Ureter (tissue), 1 donor: ENCODE measurements at places on chromosomes 3 and 15. TPM values are rescaled to one million over a fixed set of nuclear protein-coding genes. Genes with fewer than 3 reads are reported as not detected.

- DNase-seq, result no peak
Measured at GRCh38 chr3:173889596-173889995, 492.1 kb downstream of the NLGN1 start.

DNA sequence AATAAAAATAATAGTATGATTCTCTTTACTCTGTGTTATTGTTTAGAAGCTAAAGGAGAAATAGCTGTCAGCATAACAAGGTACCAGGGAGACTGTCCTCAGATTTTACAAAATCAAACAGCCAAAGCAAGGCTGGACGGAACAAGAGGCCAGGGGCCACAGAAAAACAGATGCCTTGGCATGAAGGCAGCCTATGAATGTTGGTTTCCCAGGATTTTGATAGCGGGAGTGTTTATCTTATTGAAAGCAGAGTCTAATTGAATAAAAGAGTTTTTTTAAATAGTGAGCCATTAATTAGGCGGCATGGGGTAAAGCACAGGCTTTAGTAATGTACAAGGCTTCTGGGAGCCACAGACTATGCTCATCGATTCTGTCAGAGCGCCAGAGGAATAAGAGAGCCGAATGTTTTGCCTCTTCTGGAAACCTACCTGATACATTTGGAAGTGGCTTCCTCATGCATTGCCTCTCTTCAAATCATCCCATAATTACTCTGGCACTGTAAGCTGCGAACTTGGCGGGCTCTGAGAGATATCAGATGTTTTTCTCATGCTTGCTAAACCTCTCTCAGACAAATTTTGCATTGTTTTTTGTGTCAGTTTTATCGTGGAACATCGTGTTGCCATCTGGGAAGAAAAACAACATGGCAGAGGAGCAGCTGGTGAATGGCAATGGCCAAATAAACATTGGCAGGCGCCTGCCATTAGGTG lies 30.4 kb upstream of the TMCO5A start:
- DNase-seq, result no peak

GRCh38 chr3:148289159-148289558 lies 408.5 kb upstream of the AGTR1 start:
- no peak for DNase-seq

TRPM1 gene
- total RNA-seq, result not detected

REC114 gene
- not detected for total RNA-seq

GRCh38 chr3:33111581-33111980 lies 2.2 kb upstream of the CRTAP start:
- no peak for DNase-seq

- DNase-seq, result no peak
Measured at GRCh38 chr3:177283983-177284382, 86.7 kb upstream of the TBL1XR1 start.

GRCh38 chr15:98802187-98802586 lies 153.8 kb downstream of the IGF1R start:
- DNase-seq, result peak; percentile 13

GOLGA6L4 gene
- total RNA-seq, result 9.1 TPM

SLC38A3 gene
- total RNA-seq, result 0.34 TPM

DNA sequence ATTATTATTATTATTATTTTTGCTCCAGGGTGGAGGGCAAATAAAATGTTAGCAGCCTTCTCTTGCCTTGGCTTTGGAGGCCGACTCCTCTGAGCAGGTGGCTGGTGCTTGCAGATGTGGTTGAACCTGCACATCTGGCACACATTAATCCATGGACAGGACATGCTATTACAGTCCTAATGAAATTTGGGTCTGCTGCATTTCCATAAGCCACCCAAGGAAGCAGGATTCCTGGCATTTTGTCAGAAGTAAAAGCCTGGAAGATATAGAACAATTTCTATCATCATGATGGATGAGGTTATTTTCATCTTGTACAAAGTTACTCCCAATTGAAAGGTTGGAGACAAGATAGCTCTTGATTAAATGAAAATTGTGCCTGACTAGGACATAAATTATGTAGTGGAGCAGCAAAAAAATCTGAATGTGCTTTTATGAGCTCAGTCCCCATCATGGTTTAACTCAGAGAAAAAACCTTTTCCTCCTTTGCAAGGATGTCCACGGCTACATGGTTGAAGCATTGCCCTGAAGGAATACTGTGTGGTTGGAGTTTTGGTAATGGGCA lies 130.9 kb upstream of the RGMA start:
- DNase-seq, result no peak

GRCh38 chr3:137300703-137301102 lies 342.9 kb downstream of the IL20RB start:
- no peak for DNase-seq

OXTR gene
- total RNA-seq, result 0.49 TPM

DNA sequence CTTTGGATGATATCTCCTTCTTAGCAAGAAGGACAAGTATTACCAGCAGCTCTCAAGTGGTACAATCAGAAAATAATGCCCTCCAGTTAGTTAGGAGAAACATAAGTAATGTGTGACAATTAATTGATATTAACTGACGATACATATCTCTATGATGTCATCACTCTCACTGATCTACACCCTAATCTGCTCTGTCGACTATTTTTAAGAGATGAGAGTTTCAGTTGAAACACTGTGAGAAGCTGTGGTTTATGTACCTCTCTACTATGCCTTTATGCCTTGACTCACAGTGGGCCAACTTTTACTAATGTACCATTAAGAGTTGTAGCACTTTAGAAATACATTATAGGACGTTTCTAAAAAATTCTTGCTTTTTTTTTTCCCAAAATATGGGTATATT lies 8.6 kb downstream of the CEP152 start:
- no peak for DNase-seq

CASR gene
- total RNA-seq, result 0.08 TPM

INO80 gene
- 38.6 TPM for total RNA-seq

DNA sequence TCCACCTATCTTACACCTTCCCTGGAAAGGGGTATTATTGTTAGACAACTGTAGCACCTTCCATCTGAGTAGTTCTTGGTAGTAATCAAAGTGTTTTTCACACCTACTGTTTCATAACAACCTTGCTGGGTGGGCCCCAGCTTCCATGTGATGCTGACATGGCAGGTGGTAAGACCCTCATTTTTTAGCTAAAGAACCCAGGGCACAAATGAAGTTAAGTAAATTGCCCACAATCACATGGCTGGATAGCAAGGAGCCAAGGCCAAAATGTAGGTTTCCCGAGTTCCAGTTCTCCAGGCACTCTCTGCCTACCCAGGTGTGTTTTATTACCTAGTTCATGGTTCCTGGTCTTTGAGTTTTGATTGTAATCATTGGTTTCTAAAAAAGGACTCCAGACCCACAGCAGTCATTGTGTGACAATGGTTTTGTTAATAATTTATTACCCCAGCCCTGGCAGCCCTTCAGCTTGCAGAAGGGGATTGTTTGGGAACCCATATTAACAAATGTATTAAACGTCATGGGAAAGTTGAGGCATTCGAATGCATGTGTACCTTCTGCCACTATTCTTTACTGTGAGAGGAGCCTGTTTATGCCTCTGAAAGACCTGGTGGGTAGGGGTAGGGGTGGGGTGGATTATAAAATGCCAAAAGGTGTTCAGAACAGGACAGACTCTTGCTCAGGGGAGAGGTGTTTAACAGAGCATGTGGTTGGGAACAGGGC lies 222.2 kb upstream of the BHLHE40 start:
- DNase-seq, result no peak

SAMMSON gene
- not detected for total RNA-seq

- no peak for DNase-seq
Measured at GRCh38 chr3:24145481-24145880, 200.4 kb downstream of the NR1D2 start.

DNA sequence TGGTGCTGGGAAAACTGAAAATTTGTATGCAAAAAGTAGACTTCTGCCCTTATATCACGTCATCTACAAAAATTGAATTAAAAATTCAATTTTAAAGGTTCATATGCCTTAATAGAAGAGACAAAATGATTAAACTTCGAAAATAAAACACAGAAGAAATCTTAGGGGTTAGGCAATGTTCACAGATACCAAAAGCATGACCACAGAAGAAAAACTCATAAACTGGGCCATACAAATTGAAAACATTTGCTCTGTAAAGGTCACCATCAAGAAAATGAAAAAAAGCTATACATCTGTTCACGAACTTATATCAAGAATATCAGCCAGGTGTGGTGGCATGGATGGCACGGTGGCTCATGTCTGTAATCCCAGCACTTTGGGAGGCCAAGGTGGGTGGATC lies 245.1 kb downstream of the PCCB start:
- no peak for DNase-seq

DNA sequence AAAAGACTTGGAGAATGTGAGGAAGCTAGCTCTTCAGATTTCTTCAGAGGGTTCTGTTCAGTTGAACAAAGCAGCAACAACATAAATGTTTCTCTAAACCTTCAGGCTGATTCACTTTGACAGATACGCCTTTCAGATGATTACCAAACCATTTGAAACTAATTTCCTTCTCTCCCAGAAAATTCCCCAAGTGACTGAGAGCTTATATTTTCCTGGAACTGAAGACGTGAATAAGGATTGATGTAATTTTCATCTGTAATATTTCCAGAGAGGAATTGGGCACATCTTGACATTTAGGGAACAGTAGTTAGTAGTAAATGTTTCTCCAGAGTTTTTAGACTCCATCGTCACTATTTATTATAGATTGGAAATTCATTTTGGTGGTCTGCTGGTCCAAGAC lies 108.6 kb upstream of the AADACL2 start:
- no peak for DNase-seq

GRCh38 chr15:101489237-101489598 lies 289 bp downstream of the PCSK6 start:
- DNase-seq, result no peak

GRCh38 chr3:55128225-55128823 lies 200.5 kb upstream of the LRTM1 start:
- no peak for DNase-seq

GRCh38 chr3:30083315-30083714 lies 523.1 kb upstream of the TGFBR2 start:
- no peak for DNase-seq

DNA sequence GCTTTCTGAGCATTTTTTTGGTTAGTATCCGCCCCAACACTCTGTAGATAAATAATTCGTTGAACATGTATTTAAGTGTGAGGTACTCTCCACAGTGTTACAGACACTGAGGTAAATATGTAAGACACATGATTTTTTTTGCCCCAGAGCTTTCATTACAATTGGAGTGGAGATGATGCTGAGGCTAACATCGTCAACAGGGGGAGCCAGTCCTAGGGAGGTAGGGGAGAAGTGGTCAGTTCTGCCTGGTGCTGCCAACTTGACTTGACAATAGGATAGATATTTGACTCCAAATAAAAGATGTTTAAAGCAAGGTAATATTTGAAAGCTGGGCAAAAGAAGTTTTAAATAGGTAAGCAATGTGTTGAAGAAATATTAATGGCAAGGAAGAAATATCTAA lies 295.7 kb downstream of the UNC13C start:
- no peak for DNase-seq

- DNase-seq, result no peak
Measured at GRCh38 chr3:171753025-171753472, 57.2 kb downstream of the PLD1 start.

SPESP1 gene
- total RNA-seq, result 3.0 TPM

GRCh38 chr3:175349168-175349567 lies 490.0 kb downstream of the NAALADL2 start:
- DNase-seq, result no peak

DNA sequence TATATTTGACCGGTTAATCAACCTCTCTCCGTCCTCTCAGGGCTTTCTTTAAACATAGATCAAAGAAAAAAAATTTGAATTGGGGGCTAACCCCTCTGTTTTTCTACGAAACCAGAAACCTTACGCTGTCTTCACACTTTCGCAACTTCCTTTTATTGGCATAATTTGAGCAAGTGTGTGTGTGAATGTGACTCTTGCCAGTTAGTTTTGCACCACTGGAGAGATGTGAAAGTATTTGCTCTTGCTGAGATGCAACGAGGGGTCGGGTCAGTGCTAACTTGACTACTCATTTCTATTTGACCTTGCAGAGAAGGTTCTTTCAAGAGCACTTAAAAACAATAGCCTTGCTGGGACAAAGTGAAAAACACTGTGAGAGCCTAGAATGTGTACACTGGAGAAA lies 81.2 kb downstream of the FAM43A start:
- DNase-seq, result no peak

DNA sequence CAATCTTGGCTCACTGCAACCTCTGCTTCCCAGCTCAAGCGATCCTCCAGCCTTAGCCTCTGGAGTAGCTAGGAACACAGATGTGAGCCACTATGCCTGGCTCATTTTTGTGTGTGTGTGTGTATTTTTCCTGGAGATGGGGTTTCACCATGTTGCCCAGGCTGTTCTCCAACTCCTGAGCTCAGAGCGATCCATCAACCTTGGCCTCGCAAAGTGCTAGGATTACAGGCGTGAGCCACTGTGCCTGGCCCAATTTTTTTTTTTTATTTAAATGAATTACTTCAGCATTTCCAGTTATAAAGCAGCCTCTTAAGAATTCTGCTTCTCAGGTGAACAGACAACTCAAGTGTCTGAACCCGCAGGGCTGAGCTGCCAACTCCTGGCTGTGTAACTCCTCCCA lies 20.1 kb upstream of the ST3GAL6 start:
- no peak for DNase-seq

DNA sequence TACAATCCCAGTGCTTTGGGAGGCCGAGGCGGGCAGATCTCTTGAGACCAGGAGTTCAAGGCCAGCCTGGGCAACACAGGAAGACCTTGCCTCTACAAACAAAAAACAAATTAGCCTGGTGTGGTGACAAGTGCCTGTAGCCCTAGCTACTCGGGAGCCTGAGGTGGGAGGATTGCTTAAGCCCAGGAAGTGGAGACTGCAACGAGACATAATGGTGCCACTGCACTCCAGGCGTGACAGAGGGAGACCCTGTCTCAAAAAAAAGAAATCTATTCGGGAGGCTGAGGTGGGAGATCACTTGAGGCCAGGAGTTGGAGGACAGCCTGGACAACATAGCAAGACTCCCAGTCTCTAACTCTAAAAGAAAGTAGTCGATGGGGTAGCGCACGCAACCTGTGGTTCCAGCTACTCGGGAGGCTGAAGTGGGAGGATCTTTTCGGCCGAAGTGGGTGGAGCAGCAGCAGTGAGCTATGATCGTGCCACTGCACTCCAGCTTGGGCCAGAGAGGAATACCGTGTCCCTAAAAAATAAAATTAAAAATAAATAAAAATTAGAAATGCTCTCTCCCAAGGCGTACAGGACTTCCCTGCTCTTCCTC lies 775 bp downstream of the C3orf33 start:
- no peak for DNase-seq

GRCh38 chr3:122167630-122168029 lies 15.8 kb upstream of the CASR start:
- DNase-seq, result no peak
